GM12891 (cell line): ENCODE measurements at places on chromosomes 4 and X.

DNA sequence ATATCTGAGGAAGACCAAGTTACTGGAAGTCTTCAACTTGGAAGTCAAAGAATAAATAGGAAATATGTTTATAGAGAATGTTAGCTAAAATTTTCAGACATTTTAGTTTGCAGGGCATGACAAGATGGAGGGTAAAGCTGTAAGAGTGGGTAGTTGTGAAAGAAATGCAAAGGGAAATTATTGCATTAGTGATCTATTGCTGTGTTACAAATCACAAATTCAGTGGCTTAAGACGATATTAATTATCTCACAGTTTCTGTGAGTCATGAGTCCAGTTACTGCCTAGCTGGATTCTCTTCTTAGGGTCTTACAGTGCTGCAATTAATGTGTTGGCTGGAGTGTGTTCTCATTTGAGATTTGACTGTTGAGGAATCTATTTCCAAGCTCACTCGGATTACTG lies 62.9 kb upstream of the CAMK2D start:
- no peak for DNase-seq

DNA sequence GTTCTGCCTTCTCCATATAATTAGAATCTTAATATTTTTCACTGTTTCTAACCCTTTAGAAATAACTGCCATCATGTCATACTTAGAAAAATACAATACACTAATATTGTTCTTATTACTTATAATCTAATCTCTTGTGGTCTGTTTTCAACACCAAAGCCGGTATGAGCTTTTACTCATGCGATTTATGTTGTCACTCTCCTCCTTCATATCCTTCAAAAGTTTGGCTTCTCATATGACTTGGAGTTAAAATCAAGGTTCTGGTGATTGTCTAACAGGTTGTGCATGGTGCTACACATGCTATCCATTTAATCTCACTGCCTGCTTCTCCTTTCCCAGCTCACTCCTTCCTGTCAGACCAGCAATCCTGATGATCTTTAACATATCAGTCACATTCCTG lies 1392.9 kb downstream of the ARAP2 start:
- no peak for DNase-seq

- DNase-seq, result no peak
Observed at GRCh38 chr4:178081176-178081575, 638.9 kb upstream of the AGA start.

GRCh38 chr4:165288639-165289422 lies 38.6 kb upstream of the MSMO1 start:
- DNase-seq, result no peak

DNA sequence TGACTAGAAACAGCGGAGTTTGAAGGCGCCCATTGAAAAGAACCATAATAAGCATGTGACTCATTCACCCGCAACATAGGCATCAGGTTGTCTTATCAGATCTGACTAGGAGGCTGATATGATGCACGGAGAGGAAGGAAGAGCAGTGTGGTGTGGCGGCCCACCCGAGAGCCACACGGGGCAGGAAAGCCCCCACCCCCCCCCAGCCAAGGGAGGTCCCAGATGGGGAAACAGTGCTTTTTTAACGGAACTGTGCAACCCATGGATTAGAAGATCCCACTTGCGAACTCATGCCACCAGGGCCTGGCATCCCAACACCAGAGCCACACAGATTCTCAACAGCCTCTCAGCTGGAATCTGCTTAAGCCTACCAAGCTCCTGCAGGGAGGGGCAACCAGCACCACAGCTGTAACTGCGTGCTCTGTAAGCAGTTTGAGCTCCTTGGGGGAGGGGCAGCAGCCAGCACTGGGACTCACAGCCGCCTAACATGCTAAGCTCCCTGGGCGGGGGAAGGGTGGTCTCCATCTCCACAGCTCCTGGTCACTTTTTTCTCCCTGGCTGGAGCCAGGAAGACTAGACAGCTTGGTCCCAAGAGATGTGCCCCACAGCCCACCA lies 466.2 kb downstream of the PDGFC start:
- DNase-seq, result no peak

DNA sequence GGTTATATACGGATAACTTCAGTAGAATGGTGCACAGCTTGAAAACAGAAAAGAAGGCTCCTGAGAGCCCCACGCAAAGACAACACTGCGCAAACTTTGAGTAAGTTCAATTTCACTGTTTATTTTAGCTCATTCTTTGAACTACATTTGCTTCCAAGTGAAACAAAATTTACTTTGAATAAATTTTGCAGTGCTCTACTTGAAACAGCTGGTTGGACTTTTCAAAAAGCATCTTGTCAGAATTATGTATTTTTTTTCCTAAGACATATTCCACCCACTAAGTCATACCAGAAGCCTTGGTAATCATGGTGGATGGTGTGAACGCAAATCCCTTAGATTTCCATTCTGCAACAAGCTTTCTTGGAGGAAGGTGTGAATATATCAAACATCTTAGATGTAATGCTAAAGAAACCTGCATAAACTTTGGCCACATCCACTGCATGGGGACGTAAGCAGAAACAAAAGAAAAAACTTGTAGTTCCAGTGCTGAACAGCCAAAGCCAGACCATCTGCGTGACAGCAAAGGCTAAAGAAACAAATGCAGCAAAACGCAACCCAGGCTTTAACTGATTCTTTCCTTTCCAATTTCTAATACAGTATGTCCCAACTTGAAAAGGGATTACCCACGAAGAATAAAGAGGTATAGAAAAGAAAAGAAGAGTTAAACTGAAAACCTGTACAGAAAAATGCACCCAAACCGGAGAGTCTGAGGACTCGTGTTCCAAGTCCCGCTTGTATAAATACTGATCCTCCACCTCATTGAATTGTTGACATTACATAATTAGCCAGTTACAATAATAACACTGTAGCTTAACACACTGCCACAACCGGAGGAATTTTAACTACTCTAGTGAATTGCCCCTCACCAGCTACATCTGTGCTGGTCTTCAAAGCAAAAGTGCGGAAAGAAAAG lies 90.9 kb downstream of the SH3RF1 start:
- DNase-seq, result no peak

GRCh38 chr4:80438016-80438415 lies 102.5 kb downstream of the CFAP299 start:
- DNase-seq, result no peak

- DNase-seq, result no peak
Observed at GRCh38 chr4:118967393-118967792, 78.7 kb downstream of the SYNPO2 start.

- no peak for DNase-seq
Observed at GRCh38 chr4:957231-957580, 16.2 kb downstream of the DGKQ start.

GRCh38 chr4:26141911-26142638 lies 178.7 kb upstream of the RBPJ start:
- DNase-seq, result no peak

GRCh38 chr4:184104419-184105101 lies 113.1 kb downstream of the ENPP6 start:
- DNase-seq, result no peak

DNA sequence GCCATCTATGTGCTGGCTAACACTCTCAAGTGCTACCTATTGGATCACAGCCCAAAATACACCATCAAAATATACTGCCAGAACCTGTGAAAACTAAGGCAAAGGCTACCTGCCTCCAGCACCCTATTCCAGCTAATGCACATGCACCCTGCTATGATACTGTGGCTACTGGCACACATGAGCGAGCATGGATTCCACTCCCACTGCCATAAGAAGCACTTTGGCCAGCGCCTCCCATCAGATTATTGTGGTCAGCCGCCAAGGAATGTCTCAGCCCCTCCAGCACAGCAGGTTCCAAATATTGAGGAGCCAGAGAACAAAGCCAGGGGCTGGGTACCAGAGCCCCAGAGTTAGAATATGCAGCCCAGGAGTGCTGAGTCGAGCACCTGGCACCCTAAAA lies 32.5 kb upstream of the TMPRSS11F start:
- DNase-seq, result no peak

DNA sequence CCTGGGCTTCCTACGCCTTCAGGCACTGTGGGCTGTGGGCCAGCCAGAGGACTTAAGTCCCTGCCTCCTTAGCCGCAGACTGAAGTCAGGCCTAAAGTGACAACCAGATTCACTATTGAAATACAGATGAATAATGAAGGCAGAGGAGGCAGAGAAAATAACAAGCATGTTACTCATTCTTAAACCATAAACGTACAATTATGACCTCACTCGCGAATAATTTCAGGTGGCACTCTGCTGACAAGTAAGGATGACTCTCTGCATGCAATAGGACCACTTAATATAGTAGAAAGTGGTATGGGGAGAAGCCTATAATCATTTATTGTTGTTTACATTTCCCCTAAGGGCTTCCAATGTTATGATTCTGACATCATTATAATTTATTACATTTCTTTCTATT lies 409.2 kb upstream of the FGF13 start:
- no peak for DNase-seq

DNA sequence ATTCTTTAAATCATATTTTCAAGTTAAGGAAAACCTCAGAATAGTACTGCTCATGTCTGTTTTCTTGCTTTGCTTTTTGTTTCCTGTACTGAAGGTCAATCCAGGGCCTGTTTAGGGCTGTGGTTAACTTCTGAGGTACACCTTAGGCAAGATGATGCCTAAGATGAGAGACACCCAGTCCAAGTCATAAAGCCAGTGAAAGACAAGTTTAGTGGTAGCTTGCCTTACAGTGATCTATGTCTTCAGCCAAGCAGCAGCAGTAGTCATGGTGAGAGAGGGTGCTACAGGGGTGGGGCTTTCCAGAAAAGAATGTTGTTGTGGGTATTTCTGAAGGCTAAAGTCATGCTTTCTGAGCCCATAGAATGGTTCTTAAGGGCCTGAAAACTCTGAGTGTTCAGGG lies 173.7 kb downstream of the VSIG4 start:
- no peak for DNase-seq

GRCh38 chrX:35098419-35098818 lies 155.8 kb downstream of the FAM47B start:
- no peak for DNase-seq

GRCh38 chrX:53050841-53051240 lies 2.3 kb downstream of the GPR173 start:
- no peak for DNase-seq

DNA sequence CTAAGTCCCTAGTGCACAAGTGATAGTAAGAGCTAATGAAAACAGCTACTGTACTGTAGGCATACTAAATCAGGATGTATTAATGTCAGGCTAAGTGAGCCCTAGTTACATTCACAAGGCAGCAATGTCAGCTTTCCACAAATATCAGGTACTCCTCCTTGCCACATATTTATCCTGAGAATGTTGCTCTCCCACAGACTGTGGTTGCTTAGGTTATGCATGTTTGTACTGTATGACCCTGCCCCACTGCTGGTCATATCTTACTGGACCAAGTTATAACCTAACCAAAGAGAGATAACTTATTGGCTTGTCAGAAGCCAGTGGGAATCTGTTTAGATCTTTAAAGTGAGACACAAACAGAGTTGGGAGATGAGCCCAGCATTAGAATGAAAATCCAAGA lies 241.0 kb downstream of the SLC39A8 start:
- DNase-seq, result no peak

DNA sequence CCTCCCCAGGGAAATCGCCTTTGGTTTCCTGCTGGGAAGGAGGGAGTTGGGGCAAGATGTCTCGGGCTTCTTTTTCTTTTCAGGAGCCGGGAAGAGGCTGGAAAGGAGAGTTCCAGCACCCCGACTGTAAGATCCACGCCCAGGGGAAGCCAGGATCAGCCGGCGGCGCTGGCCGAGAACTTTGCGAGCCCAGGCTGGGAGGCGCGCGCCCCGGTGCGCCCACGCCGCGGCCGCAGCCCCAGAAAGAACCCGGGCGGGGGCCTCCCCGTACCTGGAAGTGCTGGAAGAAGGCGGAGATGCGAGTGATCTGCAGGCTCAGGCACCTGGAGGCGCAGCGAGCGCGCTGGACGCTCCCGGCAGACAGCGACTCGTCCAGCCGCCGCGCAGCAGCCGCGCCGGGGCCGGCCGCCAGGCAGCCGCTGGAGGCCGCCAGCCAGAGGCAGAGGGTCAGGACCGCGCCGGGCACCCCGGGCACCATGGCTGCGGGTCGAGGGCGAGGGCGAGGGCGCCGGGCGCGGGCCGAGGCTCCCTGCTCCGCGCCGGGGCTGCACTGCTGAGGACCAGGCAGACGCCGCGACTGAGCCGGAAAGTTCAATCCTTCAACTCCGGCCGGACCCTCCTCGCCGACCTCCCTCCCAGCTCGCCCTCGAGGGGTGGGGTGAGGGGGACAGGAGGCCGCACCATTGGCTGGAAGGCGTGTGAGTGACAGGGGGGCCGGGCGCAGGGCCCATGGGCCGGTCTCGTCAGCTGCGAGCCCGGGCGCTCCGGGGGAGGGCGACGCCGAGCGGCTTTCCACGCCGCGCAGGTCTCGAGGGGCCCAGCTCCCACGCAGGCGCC lies at the start of gene ANOS1:
ANOS1 (minus strand) TSS at position 579 of the 837 bp plus-strand sequence; CDS start at position 478, 101 bp downstream.
- no peak for DNase-seq

GRCh38 chrX:56107320-56107719 lies 124.8 kb upstream of the KLF8 start:
- no peak for DNase-seq

DNA sequence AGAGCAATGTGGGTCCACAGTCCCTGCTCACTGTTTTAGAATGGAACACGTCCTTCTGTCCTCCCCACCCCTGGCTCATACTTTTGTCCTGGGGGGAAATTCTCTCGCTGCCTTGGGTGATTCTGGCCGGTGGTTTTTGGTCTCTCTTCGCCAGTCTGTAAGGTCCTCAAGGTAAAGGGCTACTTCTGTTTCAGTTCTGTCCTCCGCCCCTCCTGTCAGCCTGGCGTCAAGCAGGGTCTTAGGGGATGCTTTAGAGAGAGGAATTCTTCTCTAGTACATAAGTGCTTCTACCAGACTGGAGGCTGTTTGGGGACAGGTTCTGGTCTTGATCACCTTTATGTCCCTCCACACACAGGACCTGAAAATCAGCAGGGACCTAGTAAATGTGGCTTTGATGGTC lies 617 bp upstream of the MRFAP1L1 start:
- DNase-seq, result no peak

- no peak for DNase-seq
Observed at GRCh38 chr4:181312066-181312465, 931.1 kb upstream of the TENM3 start.

- no peak for DNase-seq
Observed at GRCh38 chrX:135200297-135200696, 29.1 kb upstream of the CT55 start.

GRCh38 chr4:78864405-78865024 lies 74.7 kb downstream of the PAQR3 start:
- no peak for DNase-seq

DNA sequence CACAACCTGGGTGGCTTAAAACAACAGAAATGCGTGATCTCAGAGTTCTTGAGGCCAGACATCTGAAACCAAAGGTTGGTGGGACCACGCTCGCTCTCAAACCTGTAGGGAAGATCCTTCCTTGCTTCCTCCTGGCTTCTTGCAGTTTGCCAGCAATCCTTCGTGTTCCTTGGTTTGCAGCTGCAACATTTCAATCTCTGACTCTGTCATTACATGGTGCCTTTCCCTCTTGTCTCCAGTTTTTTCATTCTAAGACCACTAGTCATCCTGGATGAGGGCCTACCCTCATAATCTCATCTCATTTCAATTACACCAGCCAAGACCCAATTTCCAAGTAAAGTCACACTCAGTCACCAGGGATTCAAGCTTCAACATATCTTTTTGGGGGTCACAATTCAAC lies 388.0 kb downstream of the GPM6A start:
- no peak for DNase-seq

- no peak for DNase-seq
Observed at GRCh38 chr4:47444031-47444430, 19.5 kb downstream of the COMMD8 start.
